ENCODE measurements at places on chromosomes 6 and 20.

DNA sequence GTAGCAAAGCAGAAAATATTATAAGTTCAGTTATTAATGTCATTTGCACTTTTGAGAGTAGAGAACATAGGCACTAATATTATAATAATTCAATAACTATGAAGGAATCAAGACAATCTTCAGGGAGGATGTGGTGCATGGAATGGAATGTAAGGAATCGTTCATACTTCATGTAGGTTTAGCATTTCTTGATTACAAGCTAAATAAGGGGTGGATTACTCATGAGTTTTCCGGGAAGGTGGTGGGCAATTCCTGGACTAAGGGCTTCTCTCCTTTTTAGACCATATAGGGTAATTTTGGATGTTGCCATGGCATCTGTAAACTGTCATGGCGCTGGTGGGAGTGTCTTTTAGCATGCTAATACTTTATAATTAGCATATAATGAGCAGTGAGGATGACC is 9.1 kb upstream of the BTNL2 start:
- no peak for DNase-seq

GRCh38 chr6:7562769-7563168 is 21.3 kb downstream of the DSP start:
- no peak for DNase-seq

- DNase-seq = no peak
These were observed 71.8 kb downstream of the SAMD3 start for GRCh38 chr6:130150906-130151305.

GRCh38 chr6:54289426-54289825 is 18.8 kb upstream of the TINAG start:
- no peak for DNase-seq

- DNase-seq = peak; percentile 93
These were observed 141.3 kb upstream of the MYLIP start for GRCh38 chr6:15987569-15987968.

- no peak for DNase-seq
These were observed 75.6 kb downstream of the PRND start for GRCh38 chr20:4797275-4797674.

DNA sequence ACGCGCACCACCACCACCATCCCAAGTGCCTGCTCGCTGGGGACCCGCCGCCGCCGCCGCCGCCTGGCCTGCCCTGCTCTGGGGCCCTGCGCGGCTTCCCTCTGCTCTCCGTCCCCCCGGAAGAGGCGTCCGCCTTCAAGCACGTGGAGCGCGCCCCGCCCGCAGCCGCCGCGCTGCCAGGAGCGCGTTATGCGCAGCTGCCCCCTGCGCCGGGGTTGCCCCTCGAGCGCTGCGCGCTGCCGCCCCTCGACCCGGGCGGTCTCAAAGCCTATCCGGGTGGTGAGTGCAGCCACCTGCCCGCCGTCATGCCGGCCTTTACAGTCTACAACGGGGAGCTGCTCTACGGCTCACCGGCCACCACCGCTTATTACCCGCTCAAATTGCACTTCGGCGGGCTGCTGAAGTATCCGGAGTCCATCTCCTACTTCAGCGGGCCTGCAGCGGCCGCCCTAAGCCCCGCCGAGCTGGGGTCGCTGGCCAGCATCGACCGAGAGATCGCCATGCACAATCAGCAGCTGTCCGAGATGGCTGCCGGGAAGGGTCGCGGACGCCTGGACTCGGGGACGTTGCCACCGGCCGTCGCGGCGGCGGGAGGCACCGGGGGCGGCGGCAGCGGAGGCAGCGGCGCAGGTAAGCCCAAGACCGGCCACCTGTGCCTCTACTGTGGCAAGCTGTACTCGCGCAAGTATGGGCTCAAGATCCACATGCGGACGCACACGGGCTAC is 7.2 kb downstream of the PRDM13 start:
- no peak for DNase-seq

DNA sequence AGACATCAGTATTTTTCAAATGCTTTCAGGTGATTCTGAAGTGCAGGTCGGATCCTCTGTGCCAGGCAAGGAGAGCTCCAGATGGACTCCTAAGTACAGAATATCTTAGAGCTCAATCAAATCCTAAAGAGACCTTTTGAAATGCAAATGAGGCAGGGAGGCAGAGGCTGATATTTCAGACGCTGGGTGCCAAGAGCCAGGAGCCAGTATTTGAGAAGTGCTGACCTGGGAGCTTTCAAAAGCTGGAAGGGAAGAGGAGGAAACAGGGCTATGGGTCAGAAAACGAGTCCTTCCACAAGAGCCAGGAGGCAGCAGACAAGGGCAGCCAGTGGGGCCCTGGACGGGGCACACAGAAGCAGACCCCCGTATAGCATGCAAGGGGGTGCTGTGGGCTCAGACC is 46.1 kb upstream of the DSN1 start:
- no peak for DNase-seq

GRCh38 chr6:150004101-150004782 is 21.1 kb downstream of the RAET1L start:
- DNase-seq = no peak

GRCh38 chr20:34042262-34042661 is 48.6 kb downstream of the RALY start:
- no peak for DNase-seq

DNA sequence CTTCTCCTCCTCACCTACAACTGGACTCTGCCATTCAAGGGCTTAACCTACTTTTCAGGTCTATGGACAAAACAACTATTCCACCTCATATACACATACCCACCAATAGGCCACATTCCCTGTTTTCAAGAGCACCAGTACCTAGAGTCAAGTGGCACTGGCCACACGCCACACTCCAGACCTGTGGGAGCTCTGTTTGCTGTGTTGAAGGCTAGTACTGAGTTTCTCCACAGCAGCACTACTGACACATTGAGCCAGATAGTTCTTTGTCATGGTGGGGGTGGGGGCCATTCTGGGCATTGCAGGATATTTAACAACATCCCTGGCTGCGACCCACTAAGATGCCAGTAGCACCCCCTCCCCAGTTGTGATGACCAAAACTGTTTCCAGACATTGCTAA is 84.1 kb downstream of the RALGAPA2 start:
- no peak for DNase-seq

- DNase-seq = no peak
These were observed 152.6 kb downstream of the BCKDHB start for GRCh38 chr6:80259118-80259517.

DNA sequence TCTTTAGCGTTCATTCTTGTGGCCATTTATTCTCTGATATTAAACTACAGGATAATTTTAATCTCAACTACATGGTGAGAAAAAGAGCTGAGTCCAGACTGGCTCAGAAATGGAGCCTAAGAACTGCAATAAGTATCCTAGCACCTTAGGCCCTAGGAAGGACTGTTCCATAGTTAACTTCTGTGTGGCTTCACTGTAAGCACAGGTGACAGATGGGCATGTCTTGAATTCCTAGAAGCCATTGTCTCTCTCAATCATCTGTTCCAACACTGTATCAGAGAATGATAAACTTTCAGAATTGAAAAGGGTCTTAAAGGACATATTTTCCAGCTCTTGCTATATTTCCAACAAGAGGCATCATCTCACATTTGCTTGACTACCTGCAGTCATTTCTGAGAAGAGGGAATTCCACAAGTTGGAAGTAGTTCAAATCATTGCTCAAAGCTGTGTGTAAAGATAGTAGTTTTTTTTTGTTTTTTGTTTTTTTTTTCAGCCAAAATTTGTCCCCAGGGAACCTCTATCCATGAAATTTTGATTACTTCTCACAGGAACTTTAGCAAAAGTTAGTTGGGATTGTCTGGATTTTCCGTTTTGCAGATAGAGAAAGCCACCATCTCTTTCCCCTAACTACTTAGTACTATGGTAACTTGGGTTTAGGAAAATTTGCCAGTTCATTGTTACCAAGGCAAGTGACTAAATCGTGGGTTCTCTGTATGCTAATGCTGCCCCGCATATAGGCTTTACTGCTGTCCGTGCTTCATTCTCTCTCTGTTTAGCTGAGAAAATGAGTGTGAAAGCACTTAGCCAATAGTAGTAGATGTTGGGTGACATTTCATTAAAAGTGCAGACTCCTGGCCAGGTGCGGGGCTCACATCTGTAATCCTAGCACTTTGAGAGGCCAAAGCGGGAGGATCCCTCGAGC is 47.2 kb downstream of the KCNS1 start:
- no peak for DNase-seq
